OCI-LY7 (cell line): ENCODE measurements at places on chromosomes 3 and 15. TPM values are rescaled to one million over a fixed set of nuclear protein-coding genes. Genes with fewer than 3 reads are reported as not detected.
A peak's percentile ranks its signal among the peaks of the same experiment; 100 is the strongest.

Gene LXN
- 4.8 and 5.5 TPM in 2 replicates for total RNA-seq

Gene RBM5
- 197 and 223 TPM in 2 replicates for total RNA-seq

- no peak for DNase-seq
Measured at GRCh38 chr3:140251678-140252077, 316.7 kb downstream of the CLSTN2 start.

GRCh38 chr3:10883478-10884234 lies 67.6 kb downstream of the SLC6A11 start:
- DNase-seq, result peak; percentile 37

DNA sequence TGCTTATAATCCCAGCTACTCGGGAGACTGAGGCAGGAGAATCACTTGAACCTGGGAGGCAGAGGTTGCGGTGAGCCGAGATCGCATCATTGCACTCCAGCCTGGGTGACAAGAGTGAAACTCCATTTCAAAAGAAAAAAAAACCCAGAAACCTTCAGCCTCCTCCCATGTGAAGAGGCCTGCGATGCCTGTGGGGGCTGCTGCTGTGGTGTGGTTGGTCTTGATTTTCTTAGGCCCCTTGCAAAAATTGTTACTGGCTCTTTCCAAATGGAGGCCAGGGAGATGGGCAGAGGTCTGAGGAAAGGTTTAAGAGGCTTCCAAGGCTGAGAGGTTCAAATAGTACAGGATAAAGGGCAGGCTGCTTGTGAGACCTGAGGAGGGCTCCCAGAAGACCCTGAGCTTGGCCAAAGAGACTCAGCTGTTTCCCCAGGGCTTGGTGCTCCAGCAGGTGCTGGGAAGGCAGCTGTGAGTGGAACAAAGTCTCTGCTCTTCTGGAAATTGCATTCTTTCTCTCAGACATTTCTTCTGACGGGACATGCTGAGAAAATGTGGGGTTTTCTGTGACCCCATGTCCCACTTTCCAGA lies 18.4 kb downstream of the GCSAM start:
- peak; percentile 80 for DNase-seq

Gene PLAAT1
- not detected in 2 replicates for total RNA-seq

Gene GRK7
- not detected in 2 replicates for total RNA-seq

Gene C3orf49
- total RNA-seq, result not detected in 2 replicates

Gene LSAMP
- 0.76 and 1.4 TPM in 2 replicates for total RNA-seq

DNA sequence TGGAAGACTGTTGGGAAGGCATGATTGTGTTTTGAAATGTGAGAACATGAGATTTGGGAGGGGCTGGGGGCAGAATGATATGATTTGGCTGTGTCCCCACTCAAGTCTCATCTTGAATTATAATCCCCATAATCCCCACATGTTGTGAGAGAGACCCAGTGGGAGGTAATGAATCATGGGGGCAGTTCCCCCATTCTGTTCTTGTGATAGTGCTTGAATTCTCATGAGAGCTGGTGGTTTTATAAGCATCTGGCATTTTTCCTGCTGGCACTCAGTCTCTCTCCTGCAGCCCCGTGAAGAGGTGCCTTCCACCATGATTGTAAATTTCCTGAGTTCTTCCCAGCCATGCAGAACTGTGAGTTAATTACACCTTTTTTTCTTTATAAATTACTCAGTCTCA lies 430.5 kb downstream of the OTOL1 start:
- DNase-seq, result no peak

- no peak for DNase-seq
Measured at GRCh38 chr3:78863306-78864203, 904.2 kb downstream of the ROBO1 start.

Gene CCR8
- total RNA-seq, result not detected in 2 replicates

DNA sequence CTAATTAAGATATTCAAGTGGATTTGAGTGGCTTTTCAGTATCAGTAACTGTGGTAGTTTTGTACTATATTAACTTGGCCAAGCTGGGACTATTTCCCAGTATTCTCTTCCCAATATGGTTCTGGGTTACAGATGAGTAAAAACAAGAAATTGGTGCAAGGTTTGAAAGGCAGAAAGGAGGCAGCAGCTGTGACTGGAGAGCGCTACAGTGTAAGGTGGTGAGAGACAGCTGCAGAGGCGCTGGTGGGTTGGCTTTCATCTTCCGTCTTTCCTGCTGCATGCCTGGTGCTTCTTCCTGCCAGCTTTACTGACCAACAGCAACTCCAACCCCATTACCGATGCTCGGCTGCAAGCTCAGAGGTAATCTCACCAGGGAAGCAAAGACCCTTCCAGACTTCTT lies 9.8 kb downstream of the DPH3 start:
- no peak for DNase-seq

Gene KCNMB3
- total RNA-seq, result not detected in 2 replicates

Gene ECE2
- not detected in 2 replicates for total RNA-seq

DNA sequence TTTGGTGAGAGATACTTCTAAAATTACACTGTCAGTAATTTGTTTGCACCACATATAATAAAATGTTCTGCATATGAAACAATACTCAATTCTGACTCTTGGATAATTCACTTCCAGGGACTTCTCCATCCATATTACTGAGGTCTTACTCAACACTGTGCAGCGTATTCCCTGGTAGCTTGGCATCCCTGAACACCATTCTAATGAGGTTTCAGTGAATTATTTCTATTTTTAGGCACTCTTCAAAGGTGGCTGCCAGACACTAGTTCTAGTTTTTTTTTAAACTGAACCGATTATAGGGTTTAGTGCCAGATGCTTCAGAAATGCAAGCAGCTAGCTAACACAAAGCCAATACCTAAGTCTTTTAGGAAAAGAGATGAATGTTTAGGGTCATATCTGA lies 283.3 kb downstream of the FEZF2 start:
- DNase-seq, result no peak

- DNase-seq, result no peak
Measured at GRCh38 chr3:13519006-13519791, 29.7 kb upstream of the FBLN2 start.

Gene AP3B2
- 0.13 and 0.50 TPM in 2 replicates for total RNA-seq

Gene UNC13C
- total RNA-seq, result not detected in 2 replicates
